ENCODE measurements at places on chromosomes 2 and 18.
A peak's percentile ranks its signal among the peaks of the same experiment; 100 is the strongest.

DNA sequence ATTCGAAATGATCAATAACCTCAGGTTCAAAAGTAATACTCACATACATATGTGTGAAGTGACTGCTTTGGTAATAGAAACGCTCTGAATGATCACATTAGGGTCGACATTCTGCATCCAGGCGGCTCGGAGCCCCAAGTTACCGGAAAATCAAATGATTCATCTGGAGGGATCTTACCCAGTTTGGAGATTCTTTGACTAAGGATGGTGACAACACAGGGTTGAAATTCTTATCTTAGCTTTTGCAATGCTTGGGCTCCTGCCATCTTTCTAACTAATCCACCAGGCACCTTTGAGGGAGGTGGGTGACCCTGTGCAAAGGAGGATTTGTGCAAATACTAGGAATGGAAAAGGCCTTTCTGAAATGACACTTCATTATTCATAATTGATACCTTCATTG is 10.8 kb downstream of the GBX2 start:
- DNase-seq: no peak

GRCh38 chr2:130347220-130347925 is 4.7 kb downstream of the IMP4 start:
- DNase-seq: no peak

GRCh38 chr2:111176867-111177266 is 56.2 kb downstream of the BCL2L11 start:
- DNase-seq: no peak

GRCh38 chr2:217995731-217996231 is 7.0 kb downstream of the TNS1 start:
- no peak for DNase-seq

GRCh38 chr2:134324430-134324829 is 70.6 kb downstream of the MGAT5 start:
- no peak for DNase-seq

- DNase-seq: no peak
These were observed 70.6 kb downstream of the SH3YL1 start for GRCh38 chr2:193141-193671.

- DNase-seq: no peak
These were observed 11.8 kb downstream of the SLC25A12 start for GRCh38 chr2:171882089-171882769.

DNA sequence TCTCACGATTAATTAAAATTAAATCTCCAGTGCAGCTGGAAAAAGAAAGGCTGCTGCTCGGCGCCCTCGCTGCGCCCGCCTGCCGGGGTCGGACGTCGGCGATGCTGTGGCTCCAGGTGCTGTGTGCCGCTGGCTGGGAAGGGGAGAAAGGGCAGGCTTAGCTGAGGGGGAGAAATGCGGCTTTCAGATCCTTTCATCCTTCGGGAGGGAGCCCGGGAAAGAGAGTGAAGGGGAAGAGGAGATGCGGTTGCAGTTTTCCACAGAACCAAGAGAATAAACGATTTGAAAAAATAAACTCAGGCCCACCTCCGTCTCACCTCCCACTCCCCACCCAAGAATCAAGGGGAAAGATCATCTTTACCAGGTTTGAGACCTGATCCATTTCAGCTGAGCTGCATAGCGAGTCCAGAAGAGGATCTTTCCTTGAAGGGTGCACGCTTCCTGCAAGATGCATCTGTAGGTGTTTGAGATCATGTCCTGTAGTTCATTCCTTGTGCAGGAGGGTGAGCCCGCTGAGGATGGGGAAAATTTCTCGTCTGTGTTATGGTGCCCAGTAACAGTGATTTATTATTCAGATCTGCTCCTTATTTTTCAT is 495 bp downstream of the TMEM169 start:
- DNase-seq: no peak

- DNase-seq: no peak
These were observed 182.7 kb downstream of the PRPF40A start for GRCh38 chr2:152534460-152535135.

DNA sequence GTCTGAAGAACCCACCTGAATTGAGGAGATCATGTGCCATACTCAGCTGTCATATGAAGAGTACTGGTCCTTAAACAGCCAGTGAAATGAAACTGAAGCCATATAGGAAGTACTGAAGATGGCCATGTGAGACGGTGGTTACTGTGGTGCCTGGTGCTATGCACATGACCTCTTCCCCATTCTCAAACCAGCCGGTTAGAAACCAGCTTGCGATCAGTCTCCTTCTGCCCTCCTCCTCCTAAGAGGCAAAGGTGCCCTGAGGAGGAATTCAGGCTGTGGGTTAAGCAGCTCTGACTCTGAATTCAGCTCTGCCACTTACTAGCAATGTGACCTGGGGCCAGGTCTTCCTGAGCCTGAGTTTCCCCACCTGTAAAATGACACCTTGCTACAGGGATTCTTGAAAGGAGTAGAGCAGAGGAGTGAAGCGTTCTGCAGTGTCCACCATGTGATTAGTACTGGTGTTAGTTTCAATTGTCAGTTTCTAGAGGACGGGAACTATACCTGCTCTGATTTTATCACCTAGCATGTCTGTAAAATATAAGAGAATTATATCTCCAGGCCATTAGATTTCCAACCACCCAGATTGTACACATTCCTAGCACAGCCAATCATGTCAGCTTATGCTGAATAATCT is 5.1 kb downstream of the FECH start:
- no peak for DNase-seq

DNA sequence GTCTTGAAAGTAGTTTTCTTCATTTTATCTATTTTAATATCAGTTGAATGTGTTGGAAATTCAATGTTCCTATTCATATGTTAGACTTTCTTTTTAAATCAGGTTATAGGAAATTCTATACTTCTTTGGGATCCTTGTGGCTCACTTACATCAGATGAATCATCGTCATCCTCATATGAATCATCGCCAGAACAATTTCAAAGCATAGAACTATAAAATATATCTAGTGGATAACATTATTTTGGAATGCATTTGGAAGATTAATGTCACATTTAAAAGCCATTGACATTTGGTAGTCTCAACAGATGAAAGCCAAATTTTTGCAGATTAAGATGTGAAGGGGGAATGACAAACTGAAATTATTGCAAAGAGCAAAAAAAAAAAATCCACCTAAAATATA is 94.1 kb downstream of the FAM161A start:
- no peak for DNase-seq

- no peak for DNase-seq
These were observed 27.0 kb upstream of the HNMT start for GRCh38 chr2:137937246-137937645.

DNA sequence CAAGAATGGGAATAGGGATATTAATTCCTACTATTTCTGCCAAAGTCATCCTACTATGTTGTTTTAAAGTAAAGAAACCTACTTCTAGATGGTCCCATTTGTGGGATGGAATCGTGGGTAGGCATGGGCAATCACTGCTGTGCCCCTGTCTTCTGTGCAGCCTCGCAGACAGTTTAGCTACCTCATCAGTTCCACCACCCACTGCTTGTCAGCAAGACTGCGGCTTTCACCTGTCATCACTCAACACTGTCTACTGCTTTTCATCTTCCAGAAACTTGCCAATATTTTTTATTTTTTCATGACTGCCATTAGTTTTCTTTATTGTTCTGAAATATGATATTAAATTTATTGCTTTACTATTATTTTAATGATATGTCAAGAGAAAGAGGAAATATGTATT is 368.1 kb upstream of the KYNU start:
- no peak for DNase-seq

- DNase-seq: no peak
These were observed 36.9 kb upstream of the PDE1A start for GRCh38 chr2:182463760-182464159.

- DNase-seq: no peak
These were observed 248.5 kb upstream of the RND3 start for GRCh38 chr2:150735894-150736498.

GRCh38 chr18:30432349-30432748 is 610.2 kb downstream of the DSC3 start:
- no peak for DNase-seq

DNA sequence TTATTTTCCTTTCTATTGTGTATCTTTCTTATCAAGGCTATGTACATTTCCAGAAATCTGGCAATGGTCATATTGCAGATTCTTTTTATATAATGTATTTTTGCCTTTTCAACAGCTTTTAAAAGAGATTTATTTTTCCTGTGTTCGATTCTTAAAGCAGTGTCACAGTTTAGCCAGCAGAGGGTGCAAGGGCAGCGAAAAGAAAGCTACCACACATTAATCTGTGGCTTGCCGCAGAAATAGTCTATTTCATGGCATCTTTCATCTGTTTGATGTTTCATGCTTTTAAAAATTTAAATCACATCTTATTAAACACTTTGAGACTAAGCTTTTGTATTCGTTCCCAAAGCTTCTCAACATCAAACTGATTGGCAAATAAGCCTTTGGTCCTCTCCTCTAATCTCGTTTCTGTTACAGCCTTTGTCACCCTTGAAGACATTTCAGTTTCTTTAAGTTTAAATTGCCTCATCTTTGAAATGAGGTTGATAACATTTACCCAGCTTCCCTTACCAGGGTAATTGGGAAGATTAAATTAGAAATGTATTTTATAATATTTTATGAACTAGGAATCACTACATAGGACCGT is 73.3 kb downstream of the PIK3C3 start:
- peak; percentile 7 for DNase-seq

DNA sequence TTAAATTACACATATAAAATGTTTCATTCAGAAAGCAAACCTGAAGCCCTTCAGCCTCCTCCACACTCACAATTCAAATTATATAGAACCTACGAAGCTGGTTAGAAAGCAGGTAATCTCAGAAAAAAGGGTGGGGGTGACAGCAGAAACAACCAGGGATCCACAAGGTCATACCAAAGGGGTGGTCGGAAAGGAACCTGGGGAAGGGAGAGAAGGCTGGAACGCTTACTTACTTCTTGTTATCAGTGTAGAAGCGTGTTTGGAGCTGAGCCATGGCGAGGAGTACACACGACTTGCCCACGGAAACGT is 316 bp downstream of the WDR12 start:
- no peak for DNase-seq

DNA sequence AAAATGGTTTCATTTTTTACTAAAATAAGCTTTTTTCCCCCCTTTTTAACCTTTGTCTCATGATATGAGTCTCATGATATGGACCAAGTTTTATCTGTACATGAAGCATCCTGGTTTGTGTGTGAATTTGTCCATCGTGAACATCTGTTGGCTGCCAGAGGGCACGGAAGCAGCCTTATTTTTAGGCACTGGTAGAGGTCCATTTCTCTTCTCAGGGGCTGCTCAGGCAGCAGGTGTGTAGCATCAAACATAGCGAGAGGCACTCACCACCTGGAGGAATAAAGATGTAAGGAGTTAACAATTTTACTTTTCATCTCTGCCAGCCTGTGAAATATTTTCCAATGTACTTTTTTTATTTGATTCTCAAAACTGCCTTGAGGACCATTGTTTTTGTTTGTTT is 134.5 kb downstream of the RHBDD1 start:
- DNase-seq: no peak

- DNase-seq: no peak
These were observed 129.0 kb downstream of the EVA1A start for GRCh38 chr2:75431763-75432162.
